ENCODE measurements at places on chromosomes 4 and X. TPM values are rescaled to one million over a fixed set of nuclear protein-coding genes. Genes with fewer than 3 reads are reported as not detected.
A peak's percentile ranks its signal among the peaks of the same experiment; 100 is the strongest.

TLR10 gene
- total RNA-seq = not detected

DNA sequence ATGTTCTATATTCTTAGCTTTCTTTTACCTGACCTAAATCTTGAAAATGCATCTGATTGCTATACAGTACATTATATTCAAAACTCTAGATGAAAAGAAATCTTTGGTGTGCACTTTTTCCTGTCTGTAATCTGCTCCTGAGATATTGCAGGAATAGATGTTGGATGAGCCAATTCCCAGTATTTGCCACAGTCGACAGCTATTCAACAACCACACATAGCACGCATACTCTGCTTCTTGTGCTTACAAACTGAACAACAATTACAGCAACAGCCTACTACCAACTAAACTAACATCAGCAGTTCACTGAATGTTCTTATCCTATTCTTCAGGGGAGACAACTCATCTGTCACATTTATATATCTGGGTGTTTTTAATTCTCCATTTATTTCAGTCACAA lies 573.9 kb upstream of the GRID2 start:
- H3K4me3 ChIP-seq = no peak overlapping the region
- no peak overlapping the region for H3K27ac ChIP-seq
- no peaks in the 10 kb centered on the region for H3K36me3 ChIP-seq
- no peaks in the 10 kb centered on the region for H3K4me1 ChIP-seq

PNMA3 gene
- 4.3 TPM for total RNA-seq

DNA sequence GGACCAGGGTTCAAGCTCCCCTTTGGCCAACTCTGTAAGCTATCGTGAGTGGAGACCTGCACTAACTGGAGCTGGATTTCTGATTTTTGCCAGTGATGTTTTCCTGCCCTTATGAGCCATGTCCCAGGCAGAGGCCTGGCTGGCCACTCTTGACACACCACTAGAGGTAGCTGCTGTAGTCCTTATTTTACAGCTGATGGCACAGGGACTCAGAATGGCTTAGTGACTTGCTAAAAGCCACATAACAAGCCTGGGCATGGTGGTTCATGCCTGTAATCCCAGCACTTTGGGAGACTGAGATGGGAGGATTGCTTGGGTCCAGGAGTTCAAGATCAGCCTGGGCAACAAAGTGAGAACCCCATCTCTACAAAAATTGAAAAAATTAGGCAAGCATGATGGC lies 33.4 kb downstream of the CYTL1 start:
- H3K4me1 ChIP-seq = peaks cover 1% of the 10 kb centered on the region
- no peaks in the 10 kb centered on the region for H3K27me3 ChIP-seq
- no peak overlapping the region for H3K27ac ChIP-seq
- DNase-seq = no peak

ARHGEF6 gene
- total RNA-seq = 20.8 TPM

GIMD1 gene
- not detected for total RNA-seq

MAML3 gene
- total RNA-seq = 17.0 TPM

GRCh38 chr4:3468804-3469203 lies 5.7 kb downstream of the DOK7 start:
- no peaks in the 10 kb centered on the region for H3K27me3 ChIP-seq
- H3K4me3 ChIP-seq = no peak overlapping the region
- H3K27ac ChIP-seq = no peak overlapping the region
- DNase-seq = no peak

CHRDL1 gene
- total RNA-seq = 13.3 TPM

- no peak for DNase-seq
- H3K27me3 ChIP-seq = no peaks in the 10 kb centered on the region
- H3K4me3 ChIP-seq = no peak overlapping the region
- H3K36me3 ChIP-seq = no peaks in the 10 kb centered on the region
- H3K27ac ChIP-seq = no peak overlapping the region
These were observed 150.6 kb downstream of the IL15 start for GRCh38 chr4:141786946-141787345.

ZNF330 gene
- 27.8 TPM for total RNA-seq

CD38 gene
- 0.23 TPM for total RNA-seq

PHKA2 gene
- total RNA-seq = 33.7 TPM

MAGEA8 gene
- not detected for total RNA-seq

DNA sequence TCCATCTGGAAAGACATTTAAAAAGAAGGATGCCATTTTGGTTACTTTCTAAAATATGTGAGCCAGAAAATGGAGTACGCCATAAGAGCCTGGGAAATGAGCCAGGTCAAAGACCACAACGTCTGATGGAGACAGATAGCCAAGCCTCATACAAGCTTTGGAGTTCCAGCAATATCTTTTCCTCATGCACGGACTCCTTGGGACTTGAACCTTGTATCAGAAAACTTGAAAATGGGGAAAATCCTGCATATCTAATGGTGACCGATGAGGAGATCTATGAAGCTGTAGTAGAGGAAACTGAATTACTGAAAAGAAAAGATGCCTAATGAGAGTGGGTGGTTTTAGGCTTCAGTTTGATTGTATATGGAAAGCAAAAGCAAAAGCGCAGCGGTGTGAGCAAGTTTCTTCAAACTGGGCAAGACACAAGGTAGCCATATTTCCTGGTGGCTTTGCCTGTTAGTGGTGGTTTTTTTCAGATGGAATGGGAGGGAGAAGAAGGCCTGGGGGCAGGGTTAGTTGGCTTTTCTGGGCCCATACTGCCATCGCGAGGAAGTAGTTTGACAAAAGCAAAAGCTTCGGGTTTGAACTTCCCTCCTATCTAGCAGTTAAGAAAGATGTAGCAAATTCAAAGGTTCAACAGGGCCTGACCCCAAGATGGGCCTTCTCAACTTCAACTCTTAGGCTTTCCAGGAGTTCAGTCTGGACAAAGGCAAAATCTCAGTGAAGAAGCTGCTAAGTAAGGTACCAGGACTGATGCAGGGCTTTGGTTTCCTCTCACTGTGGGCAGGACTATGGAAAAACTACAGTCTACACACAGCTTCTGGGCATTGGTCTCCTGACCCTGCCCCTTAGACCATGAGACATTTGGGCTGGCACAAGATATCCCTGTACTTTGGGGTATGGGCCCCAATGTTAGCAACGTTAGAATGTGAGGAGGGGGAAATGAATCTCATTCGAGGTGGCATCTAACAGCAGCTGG lies 210.0 kb upstream of the STK26 start:
- H3K36me3 ChIP-seq = no peaks in the 10 kb centered on the region
- DNase-seq = peak; percentile 82
- H3K27me3 ChIP-seq = no peaks in the 10 kb centered on the region
- H3K4me1 ChIP-seq = no peaks in the 10 kb centered on the region

PABPC1L2B gene
- not detected for total RNA-seq

DNA sequence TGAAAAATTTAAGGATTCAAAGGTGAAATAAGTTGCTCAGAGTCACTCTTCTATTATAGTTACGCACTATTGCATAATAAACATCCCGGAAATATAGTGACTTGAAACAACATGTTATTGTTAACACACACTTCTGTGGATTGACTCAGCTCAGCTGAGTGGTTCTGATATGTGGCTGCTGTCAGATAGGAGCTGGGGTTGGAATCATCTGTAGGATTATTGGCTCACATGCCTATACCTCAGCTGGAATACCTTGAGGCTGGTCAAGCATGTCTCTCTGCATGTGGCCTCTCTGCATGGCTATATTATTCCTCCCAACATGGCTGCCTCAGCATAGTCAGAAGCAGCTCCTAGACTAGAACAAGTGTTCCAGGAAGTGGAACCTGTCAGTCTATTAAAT lies 486.7 kb upstream of the MAGEB2 start:
- DNase-seq = no peak
- no peaks in the 10 kb centered on the region for H3K4me1 ChIP-seq
- H3K27ac ChIP-seq = no peak overlapping the region
- H3K27me3 ChIP-seq = no peaks in the 10 kb centered on the region
- H3K4me3 ChIP-seq = no peak overlapping the region
- no peaks in the 10 kb centered on the region for H3K36me3 ChIP-seq

- no peak overlapping the region for H3K27ac ChIP-seq
- no peak overlapping the region for H3K4me3 ChIP-seq
- no peaks in the 10 kb centered on the region for H3K36me3 ChIP-seq
- no peak for DNase-seq
- H3K27me3 ChIP-seq = no peaks in the 10 kb centered on the region
- H3K4me1 ChIP-seq = peaks cover 3% of the 10 kb centered on the region
These were observed 69.0 kb upstream of the IL15 start for GRCh38 chr4:141567326-141567915.

DNA sequence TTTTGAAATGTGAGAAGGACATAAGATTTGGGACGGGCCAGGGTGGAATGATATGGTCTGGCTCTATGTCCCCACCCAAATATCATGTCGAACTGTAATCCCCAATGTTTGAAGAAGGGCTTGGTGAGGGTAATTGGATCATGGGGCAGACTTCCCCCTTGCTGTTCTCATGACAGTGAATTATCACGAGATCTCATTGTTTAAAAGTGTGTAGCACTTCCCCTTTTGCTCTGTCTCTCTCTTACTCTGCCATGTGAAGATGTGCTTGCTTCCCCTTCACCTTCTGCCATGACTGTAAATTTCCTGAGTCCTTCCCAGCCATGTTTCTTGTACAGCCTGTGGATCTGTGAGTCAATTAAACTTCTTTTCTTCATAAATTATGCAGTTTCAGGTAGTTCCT lies 17.5 kb downstream of the MTMR8 start:
- no peaks in the 10 kb centered on the region for H3K4me1 ChIP-seq
- no peak overlapping the region for H3K27ac ChIP-seq
- no peaks in the 10 kb centered on the region for H3K36me3 ChIP-seq
- H3K27me3 ChIP-seq = no peaks in the 10 kb centered on the region
- no peak for DNase-seq

DNA sequence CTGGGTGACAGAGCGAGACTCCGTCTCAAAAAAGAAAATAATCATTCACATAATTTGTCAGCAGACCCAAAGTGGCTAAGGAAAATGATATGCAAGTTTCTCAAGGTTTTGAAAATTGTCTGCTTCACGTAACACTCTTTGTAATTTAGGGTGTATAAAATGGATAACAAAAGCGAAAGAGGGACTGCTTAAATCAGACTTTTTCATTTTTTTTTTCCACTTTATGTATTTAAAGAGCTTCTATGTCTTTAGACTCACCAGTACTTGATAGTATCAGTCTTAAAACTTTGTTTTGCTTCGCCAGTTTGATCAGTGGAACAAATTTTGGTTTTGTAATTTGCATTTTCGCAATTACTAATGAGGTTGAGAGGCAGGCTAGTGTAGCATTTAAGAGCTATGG lies 34.6 kb downstream of the USP9X start:
- no peak for DNase-seq
- no peak overlapping the region for H3K27ac ChIP-seq
- no peaks in the 10 kb centered on the region for H3K36me3 ChIP-seq
- no peak overlapping the region for H3K4me3 ChIP-seq
- no peaks in the 10 kb centered on the region for H3K4me1 ChIP-seq
- H3K27me3 ChIP-seq = no peaks in the 10 kb centered on the region

DNA sequence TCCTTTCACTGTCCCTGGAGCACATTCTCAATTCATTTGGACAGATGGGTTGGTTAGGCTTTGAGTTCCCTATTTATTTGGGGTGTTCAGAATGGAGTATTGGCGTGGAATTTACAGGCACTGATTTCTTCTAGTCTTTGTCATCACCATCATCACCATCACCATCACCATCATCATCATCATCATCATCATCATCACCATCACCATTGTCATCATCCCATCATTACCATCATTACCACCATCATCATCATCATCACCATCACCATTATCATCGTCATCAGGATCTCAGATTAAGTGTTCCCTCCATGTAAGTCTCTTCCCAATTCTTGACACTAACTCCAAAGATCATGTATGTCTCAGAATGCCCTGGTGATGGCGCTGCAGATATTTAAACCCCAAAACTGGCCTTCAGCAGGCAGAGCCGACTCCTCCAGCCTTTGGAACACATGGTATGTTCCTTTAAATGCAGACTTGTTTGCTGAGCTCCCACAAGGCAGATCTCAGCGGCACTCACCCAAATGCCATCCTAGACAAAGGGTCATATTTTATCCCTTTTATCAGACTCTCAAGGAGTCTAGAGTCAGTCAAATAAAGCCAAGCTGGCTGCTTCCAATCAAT lies 19.8 kb upstream of the FAM9A start:
- no peak overlapping the region for H3K27ac ChIP-seq
- no peak overlapping the region for H3K4me3 ChIP-seq
- H3K4me1 ChIP-seq = no peaks in the 10 kb centered on the region
- no peaks in the 10 kb centered on the region for H3K27me3 ChIP-seq
- H3K36me3 ChIP-seq = no peaks in the 10 kb centered on the region
- DNase-seq = no peak

AVPR2 gene
- total RNA-seq = not detected

DNA sequence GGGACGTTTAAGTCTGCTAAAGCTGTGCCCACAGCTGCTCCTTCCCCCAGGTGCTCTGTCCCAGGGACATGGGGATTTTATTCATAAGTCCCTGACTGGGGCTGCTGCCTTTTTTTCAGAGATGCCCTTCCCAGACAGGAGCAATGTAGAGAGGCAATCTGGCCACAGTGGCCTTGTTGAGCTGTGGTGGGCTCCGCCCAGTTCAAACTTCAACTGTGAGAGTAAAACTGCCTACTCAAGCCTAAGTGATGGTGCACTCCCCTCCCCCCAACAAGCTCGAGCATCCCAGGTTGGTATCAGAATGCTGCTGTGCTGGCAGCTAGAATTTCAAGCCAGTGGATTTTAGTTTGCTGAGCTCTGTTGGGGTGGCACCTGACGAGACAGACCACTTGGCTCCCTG lies 1371.4 kb downstream of the ADGRL3 start:
- DNase-seq = no peak
- no peak overlapping the region for H3K4me3 ChIP-seq
- no peak overlapping the region for H3K27ac ChIP-seq
- H3K27me3 ChIP-seq = no peaks in the 10 kb centered on the region

DNA sequence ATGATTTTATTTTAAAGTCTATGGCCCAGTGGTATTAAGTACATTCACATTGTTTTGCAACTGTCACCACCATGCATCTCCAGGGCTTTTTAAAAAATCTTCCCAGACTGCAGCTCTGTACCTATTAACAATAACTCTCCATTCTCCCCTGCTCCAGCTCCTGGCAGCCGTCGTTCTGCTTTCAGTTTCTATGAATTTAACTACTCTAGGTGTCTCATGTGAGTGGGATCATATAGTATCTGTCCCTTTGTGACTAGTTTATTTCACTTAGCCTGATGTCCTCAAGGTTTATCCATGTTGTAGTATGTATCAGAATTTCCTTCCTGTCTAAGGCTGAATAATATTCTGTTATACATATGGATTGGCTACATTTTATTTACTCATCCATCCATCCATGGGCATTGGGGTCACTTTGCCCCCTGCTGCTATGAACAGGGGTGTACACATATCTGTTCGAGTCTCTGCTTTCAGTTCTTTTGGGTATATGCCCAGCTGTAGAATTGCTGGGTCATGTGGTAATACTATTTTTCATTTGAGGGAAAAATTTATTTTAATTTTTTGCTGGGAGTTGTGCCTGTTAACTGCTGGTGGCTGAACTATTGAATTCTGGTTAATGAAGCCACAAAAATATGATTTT lies 131.3 kb downstream of the ARHGAP10 start:
- no peaks in the 10 kb centered on the region for H3K36me3 ChIP-seq
- peaks cover 20% of the 10 kb centered on the region for H3K4me1 ChIP-seq
- no peak overlapping the region for H3K4me3 ChIP-seq
- no peak overlapping the region for H3K27ac ChIP-seq
- no peak for DNase-seq

ANK2 gene
- 46.6 TPM for total RNA-seq
